HS-27A (cell line): ENCODE measurements at places on chromosomes 11 and 22.

GRCh38 chr11:1123970-1124369 lies 33.8 kb upstream of the MUC5AC start:
- no peak for DNase-seq

DNA sequence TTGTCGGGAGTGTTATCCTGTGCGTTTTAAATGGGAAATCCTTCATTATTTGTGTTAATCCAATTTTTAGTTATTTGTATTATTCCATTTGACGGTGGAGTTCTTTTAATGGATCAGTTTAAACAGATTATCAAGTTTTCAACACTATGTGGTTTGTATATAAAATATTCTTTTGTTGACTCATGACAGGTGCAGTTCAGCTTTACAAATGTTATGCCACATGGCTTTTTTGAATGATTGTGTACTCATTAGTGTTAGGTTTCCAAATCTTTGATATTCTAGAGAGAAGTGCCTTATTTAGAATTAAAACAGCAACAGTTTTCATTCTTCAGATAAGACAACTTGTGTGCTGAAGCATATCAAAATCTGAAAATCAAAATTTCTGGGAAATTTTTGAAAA lies 2.4 kb downstream of the JAM3 start:
- no peak for DNase-seq

- no peak for DNase-seq
These were observed 84.0 kb downstream of the DHCR7 start for GRCh38 chr11:71364176-71364671.

DNA sequence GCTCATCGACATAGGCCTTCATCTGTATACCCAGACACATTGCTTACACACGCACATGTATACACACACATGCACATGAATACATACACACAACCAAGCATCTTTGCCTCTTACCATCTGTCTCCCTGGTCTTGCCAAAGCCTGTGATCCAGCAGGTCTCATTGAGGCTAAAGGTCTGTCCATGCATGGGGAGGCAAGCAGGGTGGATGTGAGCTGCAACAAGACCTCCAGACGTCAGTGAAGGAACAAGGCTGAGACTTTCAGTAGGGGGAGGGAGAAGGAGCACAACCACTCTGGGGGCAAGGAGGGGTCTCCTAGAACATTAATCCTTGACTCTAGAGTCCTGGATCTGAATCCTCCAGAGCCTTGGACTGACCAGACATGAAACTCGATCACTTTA lies 23.7 kb downstream of the TMPRSS13 start:
- no peak for DNase-seq

DNA sequence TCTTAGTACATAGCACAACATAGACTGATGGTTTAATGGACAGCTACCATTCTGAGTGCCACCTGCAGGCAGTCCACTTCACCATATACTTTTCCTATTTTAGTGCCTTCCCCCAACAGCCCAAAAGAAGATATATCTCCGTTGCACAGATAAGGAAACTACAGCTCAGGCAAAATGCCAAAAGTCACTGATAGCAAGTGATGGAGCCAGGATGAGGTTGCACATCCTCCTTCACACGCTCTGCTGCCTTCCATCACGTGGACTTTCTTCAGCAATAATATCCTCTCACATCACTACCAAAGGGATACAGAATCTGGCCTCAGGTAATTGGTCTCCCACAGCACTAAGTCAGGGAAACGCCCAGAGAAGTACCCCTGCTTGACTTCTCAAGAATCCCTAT lies 7.5 kb downstream of the TCF20 start:
- no peak for DNase-seq

- no peak for DNase-seq
These were observed 5.7 kb downstream of the EIF3L start for GRCh38 chr22:37854946-37855345.

DNA sequence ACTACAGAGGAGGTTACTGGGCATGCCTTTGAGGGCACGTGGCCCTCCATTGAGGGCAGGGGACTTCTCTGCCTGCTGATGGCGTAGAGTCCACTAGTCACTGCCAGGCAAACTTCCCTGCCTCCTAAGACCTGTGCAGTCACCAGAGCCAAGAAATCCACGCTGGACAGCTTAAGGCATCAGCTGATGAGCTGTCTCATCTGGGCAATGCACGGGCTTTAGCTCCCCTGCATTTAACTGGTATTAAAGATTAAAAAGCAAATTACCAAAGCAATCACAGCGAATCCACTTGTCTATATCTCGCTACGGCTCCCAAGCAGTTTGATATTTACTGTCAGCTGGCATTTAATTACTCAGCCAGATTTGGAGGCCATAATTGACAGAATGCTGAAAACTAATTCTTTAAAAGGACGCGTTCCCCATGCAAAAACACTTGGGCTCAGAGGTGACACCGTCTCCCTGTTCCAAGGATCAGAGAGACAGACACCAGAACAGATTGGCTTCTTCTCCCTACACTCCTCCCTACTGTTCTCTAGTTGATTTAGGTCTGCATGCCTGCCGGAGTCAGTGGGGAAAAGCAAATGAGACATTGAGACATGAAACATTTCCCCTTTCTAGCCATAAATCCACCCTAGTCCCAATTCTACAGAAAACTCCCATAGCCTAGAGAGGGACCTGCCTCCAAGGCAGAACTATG lies 68.5 kb downstream of the SPATA19 start:
- no peak for DNase-seq

DNA sequence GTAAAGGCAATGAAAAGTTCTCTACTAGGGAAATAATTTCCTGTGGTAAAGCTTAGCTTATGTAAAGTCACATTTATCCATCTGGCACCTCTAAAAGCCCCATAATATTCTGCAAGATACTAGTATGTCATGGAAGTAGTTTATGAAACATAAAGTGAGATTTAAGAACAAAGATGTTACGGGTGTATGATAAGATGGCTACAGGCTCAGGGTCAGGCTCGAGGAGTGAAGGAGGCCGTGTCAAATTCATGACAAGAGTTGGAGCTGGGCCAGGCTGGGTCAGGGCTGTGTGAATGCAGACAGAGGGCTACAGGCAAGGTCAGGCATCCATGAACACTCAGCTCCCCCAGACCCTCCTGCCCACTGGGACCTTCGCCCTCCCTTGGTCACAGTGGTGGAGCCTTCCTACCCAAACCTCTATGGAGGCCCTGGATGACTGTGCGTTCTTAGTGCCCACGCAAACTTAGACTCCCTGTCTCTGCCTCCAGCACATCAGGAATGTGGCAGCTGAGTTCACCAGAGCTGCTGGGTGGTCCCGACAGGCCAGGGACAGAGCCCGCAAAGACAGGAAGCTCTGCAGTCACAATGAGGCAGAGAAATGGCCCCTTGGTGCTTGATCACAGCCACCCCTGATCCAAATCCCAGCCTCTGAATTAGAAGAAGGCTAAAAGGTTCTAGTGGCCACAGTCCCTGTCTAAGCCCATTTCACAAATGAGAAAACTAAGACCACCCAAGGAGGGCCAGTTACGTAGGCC lies 14.8 kb downstream of the IGLL5 start:
- no peak for DNase-seq
